M059J (cell line): ENCODE measurements at places on chromosomes 1 and 21. TPM values are rescaled to one million over a fixed set of nuclear protein-coding genes. Genes with fewer than 3 reads are reported as not detected.

Gene CD1D
- 0.34 TPM in 1 of 2 replicates, not detected in the other for total RNA-seq

- DNase-seq: peak; percentile 100
Observed at GRCh38 chr1:3312898-3313575, 141.4 kb upstream of the ARHGEF16 start.

Gene AMY1C
- not detected in 2 replicates for total RNA-seq

GRCh38 chr1:43015269-43015668 lies 56.6 kb upstream of the SLC2A1 start:
- DNase-seq: no peak

DNA sequence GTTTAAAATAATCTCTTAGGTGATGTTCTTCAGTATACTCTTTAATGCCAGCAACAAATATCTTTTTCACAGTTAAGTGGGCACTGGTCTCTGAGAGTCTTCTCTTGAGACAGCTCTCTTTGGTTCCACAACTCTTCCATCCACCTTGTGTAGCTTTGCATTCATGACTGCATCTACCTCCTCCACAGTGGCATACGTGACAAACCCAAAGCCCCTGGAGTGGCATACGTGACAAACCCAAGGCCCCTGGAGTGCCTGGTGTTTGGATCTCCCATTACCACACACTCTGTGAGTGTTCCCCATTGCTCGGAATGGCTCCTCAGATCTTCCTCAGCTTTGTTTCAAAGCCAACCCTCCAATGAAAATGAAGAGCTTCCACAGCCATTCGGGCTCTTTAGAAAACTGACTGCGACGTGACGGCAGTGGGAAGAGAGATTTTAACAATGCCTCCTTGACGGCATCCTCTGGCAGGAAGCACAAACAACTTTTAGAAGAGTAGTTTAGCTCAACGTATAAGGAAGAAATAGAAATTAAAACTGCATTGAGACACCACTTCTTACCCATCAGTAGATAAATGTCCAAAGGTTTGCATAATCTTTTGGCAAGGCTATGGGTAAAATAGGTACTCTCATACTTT lies 45.8 kb downstream of the SLC30A7 start:
- DNase-seq: no peak

Gene NOS1AP
- total RNA-seq: 0.76 and 0.79 TPM in 2 replicates

DNA sequence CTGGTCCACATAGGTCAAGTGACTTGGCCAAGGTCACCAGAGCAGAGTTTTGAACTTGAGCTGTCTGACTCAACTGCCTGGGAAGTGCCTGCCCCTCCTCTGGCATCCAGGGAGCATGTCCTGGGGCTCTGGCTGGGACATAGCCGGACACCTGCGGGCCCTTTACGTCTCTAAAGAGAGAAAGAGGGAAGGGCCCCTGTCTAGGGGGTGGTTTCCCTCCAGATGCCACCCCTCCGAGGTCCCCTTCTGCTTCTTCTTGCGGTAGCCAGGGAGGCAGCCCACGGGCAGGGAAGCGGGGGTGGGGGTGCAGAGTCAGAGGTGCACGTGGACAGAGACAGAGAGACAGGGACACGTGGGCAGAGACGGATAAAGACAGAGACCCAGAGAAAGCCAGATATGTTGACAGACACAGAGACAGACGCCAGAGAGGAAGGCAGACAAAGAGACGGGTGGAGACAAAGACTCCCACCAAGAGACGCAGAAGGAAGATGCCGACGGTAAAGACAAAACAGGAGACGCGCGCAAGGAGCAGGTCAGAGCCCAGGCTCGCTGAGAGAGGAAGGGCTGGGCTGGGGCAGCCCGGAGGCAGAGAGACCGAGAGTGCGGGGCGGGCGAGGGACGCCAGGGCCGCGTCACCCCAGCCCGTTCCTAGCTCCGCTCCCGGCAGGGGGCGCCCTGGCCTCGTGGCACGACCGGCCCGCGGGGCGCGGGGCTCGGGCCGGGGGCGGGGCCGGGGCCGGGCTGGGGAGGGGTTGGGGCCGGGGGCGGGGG lies 458 bp upstream of the ALPL start:
- peak; percentile 37 for DNase-seq

DNA sequence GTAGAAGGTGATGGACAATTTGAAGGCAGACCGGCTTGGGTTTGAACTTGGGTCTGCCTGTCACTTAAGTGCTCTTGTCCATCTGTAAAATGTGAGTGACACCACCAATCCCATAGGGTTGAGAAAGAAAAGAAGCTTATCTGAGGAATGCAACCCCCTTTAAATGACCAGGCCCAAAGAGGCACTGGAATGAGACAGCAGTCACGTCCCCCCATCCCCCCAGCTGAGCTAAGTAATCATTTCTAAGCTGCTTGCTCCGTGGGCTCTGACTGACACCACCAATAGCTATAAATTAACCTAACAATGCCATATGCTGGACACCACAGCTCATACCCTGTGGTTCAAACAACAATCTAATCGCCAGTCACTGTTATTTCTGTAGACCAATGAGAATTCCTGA lies 15.1 kb downstream of the LCA5L start:
- no peak for DNase-seq

DNA sequence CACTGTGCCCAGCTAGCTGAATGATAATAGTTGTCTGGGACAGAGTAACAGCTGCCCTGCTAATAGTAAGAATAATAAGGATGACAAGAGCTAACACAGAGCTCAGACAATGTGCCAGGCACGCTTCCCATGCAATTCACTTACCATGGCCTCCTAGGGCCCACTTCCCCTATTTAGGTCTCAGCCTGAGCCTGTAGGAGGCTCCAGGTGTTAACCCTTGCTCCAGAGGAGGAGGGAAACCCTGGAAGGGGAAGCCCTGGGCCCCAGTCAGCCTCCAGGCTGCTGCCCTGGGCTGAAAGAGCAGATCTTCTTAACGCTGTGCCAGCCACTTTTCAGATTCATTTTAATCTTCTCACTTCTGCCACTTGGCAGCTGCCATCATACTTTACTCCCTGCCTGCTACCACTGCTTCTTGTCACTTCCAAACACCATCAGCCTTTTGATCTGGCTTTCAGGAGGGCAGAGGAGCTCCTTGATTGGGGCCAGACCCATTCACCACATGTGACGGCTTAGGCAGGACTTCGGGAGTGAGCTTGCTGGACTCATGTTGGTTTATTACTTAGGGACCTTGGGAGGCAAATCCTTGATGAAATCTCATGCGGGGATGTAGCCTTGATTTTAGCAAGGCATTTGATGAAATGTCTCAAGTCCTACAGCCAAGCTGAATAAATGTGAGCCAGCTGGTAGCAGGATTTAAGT lies 66.7 kb upstream of the PARP1 start:
- no peak for DNase-seq

Gene USH2A
- not detected in 2 replicates for total RNA-seq

DNA sequence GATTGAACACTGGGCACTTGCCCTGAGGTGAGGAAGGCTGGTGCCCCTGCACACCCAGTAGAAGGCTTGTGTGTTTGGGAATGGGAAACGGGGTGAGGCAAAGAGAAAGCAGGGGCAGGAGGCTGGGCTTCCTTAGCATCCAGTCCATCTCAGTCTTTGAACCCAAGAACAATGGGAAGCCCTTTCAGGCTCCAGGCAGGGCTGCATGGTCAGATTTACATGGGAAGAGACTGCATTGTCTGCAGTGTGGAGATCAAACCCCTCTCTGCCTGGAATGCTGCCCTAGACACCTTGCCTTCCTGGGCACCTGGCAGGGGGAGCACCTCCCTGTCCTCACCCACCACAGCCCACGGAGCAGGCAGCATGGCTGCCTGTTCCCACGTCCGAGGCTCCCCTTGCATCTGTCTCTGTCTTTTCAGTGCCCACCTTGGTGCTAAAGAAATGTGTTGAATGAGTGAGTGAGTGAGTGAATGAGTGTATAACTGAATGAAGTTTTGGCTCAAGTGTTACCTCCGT lies 268.5 kb downstream of the GRIK3 start:
- DNase-seq: no peak

GRCh38 chr1:199931666-199932377 lies 95.7 kb upstream of the NR5A2 start:
- peak; percentile 88 for DNase-seq

GRCh38 chr1:86860020-86860419 lies 53.9 kb downstream of the SELENOF start:
- DNase-seq: no peak

Gene IGFN1
- not detected in 2 replicates for total RNA-seq

Gene DNAI4
- total RNA-seq: 4.3 and 5.9 TPM in 2 replicates

GRCh38 chr1:119373465-119373864 lies 4.9 kb downstream of the HAO2 start:
- DNase-seq: peak; percentile 52

Gene TNFSF4
- total RNA-seq: 14.6 and 14.7 TPM in 2 replicates

DNA sequence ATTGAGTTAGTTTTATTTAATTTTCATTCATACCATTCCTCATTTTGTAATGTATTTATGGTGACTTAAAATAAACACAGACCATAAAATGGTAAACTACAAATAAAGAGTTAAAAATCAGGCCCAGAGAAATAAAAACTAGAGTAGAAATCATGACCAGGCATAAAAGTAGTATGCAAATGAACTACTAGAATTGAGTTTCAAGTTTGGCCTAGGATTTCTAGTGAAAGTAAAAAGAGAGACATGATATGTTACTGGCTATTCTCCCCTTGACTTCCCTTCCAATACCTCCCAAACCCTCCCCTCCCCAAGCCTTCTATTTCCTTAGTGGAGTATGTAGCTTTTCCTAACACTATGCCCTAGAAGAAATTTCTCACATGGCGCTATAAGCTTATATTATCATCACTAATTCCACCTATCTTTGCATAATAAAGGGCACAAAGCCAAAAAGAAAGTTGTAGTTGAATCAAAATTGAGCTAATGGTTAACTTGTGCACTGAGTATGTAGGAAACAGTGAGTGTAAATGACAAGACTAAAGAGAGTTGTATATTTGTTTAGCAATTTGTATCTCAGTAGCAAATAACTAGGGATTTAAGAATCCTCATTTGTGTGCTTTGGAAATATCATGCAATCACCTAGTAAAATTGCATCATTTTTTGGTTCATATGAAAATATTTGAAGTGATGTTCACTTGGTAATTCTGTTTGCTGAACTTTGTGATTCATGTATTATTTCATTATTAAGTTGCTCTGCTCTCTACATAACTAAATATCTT lies 29.7 kb upstream of the CDC14A start:
- no peak for DNase-seq

DNA sequence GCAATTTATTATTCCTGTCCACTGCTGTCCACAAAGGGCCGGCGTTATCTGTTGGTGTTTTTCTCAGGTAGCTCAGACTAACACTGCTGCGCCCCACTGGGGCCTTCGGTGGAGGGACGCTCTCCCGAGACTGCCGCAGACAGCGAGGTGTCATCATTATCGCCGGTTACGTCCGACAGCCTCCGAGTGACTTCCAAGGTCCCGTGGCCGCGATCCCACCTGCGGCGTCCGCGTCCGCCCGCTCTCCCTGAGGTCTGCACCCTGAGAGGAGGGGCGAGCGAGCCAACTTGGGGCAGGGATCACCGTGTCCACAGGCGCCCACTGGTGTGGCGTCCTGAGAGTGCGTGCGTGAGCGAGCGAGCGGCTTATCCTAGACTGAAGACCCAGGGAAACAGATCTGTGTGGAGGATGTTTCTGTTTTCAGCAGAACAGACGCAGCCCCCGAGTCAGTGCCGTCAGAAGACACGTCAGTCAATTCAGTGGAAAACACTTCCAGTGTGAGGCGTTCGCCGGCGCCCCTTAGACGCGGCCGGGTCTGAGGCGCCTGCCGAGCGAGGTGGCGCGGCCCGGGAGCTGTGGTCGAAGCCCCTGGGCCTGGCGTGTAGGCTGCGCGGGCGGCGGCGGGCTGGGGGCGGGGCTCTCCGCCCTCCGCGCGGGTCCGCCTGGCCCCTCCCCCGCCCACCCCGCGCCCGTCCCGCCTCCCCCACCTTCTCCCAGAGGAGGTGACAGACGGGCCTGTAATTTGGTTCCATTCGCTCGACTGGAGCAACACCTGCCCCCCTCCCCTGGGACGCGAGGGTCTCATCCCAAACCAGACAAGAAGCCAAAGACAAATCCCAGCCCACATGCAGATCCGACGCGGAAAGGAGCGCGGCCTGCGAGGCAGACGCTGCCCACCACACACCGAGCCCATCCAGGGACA lies 12.6 kb downstream of the NHLH2 start:
- DNase-seq: no peak

- DNase-seq: no peak
Observed at GRCh38 chr1:236834876-236835275, 39.8 kb downstream of the MTR start.

Gene GPR25
- total RNA-seq: not detected in 2 replicates

GRCh38 chr1:227666286-227666685 lies 68.8 kb downstream of the JMJD4 start:
- peak; percentile 36 for DNase-seq

GRCh38 chr1:167094690-167095089 lies 815 bp downstream of the STYXL2 start:
- peak; percentile 80 for DNase-seq

DNA sequence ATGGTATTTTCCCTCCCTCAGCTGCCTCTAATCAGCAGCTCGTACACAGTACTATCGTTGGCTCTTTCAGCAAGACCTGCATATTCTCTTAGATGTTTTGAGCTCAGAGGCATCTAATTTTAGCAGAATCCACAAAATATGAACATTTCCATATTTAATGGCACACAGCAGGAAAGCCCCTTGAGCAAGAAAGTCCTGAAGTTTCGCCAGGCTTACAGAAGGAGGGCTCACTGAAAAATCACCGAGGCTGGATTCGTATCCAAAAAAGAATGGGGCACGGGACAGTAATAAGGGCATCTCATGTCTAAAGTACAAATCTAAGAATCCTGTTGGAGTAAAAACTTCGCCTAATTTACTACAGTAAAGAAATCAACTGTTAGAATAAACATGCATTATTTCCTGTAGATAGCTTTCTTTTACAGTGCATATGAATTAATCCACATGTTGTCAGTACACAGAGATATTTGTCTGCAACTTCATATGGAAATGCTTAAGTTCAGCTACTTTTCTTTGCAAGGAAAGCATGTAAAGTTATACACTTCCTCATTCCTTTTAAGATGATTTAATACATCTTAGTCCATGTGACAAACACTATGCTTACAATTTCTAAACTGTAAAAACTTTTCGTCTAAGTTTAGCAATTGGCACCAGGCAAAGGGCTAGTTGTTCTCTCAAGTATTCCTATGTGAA lies 1205.3 kb upstream of the ADGRL4 start:
- DNase-seq: no peak

Gene KCNA3
- not detected in 2 replicates for total RNA-seq

Gene TMEM269
- total RNA-seq: 0.02 TPM in 1 of 2 replicates, not detected in the other

DNA sequence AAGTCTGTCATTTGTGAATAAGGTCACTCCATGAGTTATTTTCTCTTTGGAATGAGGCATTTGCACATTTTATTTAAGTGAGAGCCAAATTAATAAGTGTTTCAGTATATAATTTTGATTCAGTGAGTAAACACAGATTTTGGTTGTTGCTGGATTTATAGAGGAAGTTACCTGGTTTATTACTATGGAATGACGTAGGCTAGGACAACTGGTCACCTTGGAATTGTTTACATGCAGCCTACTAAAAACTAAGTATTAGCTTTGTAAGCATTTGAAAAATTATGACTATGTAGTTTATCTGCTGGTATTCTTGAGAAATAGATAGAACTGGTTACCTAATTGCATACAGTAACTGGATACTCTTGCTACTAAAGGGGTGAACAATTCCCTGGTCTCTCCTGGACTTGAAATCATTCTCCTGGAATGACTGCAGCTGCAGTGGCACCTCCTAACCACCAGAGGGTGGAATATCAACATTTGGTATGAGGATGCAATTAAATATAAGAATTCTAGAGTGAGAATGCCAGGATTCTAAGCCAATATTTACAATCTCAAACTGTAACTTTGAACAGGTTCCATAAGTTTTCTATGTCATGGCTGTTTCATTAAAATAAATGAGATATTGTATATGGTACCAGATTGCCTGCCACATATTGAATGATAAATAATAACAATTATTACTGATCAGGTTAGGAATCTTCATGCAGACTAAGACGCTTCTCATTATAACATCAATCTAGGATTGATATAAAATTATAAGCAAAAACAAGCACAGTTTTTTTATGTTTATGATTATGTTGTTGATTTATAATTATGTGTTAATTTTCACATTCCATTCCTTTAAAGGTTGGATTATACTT lies 3.5 kb upstream of the KRTAP27-1 start:
- DNase-seq: peak; percentile 8

Gene MYBPH
- total RNA-seq: not detected in 2 replicates
